HS-5 (cell line): ENCODE measurements at places on chromosomes 5 and 9.

- no peak for DNase-seq
These were observed 53.4 kb downstream of the PFDN1 start for GRCh38 chr5:140249536-140249935.

DNA sequence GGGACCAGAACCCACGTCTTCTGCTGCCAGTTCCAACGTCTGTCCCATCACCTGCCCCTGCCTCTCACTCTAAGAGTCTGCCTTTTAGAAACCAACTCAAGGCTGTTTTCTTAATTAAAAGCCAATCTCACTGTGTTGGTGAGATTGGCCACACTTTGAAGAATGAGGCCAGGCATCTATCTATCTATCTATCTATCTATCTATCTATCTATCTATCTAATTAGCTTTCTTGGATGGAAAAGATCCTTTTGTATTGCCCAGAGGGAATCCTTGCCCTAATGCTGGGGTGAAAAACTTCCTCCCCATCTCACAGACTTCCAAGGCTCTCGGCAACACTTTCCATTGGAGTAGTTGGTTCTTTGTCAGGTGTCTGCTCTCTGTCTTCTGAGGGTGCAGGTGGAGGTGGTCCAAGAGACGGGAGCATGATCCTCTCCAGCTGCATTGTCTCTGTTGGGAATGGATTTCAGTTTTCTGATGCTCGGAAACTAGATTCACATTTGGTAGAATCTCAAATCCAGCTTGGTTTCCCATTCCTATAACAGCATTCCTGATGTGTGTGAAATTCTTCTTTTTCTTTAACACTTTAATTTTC is 57.9 kb downstream of the GALNT12 start:
- DNase-seq, result no peak

GRCh38 chr5:172641359-172642050 is 442 bp downstream of the NEURL1B start:
- DNase-seq, result no peak

GRCh38 chr5:149581192-149581861 is at the start of gene ARHGEF37:
Gene ARHGEF37 (plus strand): TSS chr5:149581498. CDS start chr5:149597770, 16,272 bp downstream.
- no peak for DNase-seq

- DNase-seq, result no peak
These were observed 37.8 kb downstream of the EPB41L4B start for GRCh38 chr9:109283012-109283411.

- no peak for DNase-seq
These were observed 108.0 kb upstream of the BRINP1 start for GRCh38 chr9:119477197-119477596.

- DNase-seq, result peak; percentile 70
These were observed 339.2 kb downstream of the ADAMTS6 start for GRCh38 chr5:65142511-65143011.

DNA sequence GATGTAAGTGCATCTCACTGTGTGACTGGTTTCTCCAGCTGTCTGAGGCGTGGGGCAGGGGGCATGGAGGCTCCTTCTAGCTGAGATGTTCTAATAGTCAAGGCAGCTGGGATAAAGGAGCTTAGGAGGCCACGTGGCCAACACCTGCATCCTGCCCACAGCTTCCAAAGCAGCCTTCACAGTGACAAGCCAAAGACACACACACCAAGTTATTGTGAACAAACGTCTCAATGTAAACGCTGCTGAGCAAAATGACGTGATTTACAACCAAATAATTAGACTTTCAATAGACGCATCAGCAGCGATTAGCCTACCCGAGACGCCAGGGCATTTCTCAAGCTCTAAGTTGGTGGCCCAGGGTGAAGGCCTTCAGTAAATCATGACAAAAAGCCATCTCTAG is 23.2 kb upstream of the SLC25A51 start:
- no peak for DNase-seq

DNA sequence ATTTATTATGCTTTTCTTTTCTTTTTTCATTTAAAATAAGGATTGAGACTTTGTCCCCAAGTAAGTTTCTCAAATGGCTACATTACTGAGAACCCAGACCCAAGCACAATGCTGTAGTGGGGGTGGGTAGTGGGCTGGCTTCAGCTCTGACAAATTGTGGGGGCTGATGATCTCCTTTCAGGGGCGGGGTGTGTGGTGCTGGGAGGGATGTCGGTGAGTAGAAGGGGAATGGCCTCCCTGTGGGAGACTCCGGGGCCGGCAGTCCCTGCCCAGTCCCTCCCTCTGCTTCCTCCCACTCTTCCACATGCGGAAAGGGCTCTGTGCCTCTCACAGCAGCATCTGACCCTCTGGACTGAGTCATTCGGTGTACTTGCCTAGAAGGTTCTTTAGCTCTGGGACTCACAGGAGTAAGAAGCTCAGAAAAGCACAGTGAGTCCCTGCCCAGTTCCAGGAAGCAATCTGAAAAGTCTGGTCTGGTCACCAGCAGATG is 14.3 kb downstream of the CD180 start:
- DNase-seq, result no peak

DNA sequence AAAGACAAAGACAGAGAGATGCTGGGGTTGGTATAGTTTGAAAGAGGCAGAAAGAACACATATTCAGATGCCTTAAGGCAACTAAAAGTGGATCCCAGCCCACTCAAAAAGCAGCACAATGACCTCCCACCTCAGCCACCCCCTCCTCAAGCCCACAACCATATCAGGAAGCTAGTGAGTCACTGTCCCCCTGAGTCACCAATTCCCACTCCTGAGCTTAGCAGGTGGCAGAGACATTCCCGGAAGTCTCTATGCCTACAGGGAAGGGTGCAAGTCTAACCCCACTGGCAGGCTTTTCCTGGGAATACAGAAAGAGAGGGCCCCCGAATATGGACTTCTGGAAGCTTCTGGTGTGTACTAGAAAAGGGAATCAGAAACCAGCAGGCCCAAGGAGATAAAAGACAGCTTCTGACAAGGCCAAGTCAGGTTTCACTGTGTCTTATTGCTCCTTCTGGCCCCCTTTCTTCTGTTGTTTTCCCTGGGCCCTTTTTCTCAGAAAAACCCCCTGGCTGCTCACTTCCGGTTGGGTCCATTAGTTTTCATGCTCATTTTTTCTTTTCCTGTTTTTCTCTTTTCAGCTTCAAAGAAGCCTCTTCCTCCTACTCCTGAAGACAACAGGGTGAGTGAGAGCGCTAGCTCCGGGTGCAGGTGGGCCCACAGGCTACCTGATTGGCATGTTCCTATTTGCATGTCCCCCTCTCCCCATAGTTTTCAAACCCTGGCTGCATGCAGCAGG is 36.8 kb downstream of the ITK start:
- DNase-seq, result no peak

- DNase-seq, result no peak
These were observed 134.4 kb downstream of the ATG10 start for GRCh38 chr5:82106207-82106606.

DNA sequence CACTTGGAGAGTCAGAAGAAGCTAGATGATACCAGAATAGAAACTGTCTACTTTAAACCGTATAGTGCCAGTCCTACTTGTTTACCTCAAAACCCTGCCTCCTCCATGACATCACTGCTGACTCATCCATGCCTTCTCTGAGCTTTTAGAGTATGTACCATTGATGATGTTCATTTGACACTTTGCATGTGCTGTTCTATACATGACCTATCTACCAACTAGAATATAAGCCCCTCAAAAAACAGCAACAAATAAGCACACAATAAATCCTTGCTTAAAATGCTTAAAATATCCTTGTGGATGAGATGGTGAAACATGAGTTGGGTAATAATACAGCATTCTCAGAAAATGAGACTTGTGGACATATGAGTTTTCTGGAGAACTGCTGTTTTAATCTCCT is 2.6 kb downstream of the CTNNAL1 start:
- DNase-seq, result no peak

DNA sequence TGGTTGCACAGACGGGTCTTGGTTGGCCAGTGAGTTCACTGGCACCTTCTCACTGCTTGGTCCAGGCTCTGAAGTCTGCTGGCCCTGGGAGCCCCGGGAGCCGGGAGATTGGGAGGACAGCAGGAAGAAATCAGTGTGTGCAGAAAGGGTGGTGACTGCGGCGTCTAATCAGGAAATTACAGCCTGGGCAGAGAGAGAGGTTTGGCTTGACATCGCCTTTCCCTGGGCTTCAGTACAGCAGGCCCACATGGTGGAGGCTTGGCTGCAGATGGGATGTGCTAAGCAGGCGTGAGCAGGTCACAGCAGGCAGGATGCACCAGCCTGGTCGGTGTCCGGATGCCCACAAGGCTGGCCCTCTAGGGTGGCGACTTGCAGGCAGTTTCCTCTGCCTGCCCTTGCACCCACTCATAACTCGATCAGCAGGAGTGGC is 17.2 kb downstream of the PITX1 start:
- DNase-seq, result no peak

- no peak for DNase-seq
These were observed 9.2 kb downstream of the LIFR start for GRCh38 chr5:38547257-38547656.

- DNase-seq, result no peak
These were observed 46.3 kb upstream of the BARHL1 start for GRCh38 chr9:132536124-132536523.

DNA sequence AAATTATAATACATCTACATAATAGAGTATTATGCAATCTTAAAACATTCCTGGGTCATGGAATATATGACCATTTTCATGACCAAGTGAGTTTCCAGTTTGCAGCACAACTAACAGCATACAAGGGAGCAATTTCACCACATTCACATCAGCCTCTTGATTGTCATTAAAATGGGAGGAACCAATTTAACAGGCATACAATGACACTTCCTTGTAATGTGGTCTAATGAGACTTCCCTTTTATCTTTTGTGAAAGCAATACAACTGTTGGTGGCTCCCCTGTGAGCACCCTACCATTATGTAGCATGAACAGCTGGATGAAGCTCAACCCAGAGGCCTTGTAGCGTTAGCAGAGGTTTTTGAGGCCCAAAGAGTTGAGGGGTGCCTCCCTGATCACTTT is 13.6 kb upstream of the TMOD1 start:
- DNase-seq, result no peak

DNA sequence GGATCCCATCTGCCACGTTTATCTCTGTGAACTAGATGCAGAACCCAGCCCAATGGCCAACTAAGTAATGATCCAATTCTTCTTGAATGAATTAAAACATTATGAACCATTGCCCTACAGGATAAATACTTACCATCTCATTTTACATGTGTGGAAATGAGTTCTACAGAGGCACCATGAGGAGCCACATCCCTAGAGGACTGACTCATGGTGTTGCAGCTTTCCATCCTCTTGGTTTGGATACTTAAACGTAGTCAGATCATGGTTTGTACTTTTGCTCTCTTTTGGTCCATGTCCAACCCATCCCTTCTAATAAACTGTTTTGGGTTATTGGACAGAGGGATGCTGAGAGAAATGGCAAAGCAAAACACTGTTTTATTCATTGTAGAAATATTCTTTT is 484.8 kb downstream of the EBF1 start:
- DNase-seq, result no peak

DNA sequence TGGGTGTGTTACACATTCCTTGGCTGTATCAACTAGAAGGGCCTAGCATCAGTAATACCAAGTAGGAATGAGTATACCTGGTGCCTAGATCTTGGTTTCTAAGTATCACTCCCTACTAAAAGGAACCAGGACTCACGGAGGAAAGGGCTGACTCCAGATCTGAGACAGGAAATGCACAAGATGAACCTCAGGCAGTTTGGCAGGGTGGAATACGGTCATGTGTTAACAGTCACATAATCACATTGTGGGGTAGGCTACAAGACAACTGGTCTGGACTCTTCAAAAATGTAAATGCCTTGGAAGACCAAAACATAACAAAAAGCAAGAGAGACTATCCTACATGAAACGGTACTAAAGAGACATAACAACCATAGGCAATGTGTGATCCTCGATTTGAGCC is 158.8 kb downstream of the CRB2 start:
- DNase-seq, result no peak

DNA sequence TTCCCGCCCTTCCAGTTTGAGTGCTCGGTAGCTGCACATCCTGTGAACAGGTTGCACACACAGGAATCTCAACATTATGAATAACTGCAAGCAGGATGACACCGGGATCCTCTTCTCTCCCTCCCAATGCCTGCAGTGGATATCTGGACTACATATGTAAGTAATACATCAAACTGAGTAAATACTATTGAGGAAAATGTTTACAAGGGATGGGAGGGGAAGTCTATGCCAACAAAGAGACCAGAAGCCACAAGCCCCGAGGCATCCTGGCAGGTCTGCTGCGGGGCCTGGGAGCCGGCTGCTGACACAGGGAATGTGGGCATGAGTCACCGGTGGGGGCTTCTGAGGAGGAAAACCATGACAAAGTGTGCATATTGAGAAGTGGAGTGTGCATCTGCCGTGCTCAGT is 8.6 kb upstream of the ANKRD33B start:
- DNase-seq, result peak; percentile 83

- DNase-seq, result no peak
These were observed 144.7 kb downstream of the TRPM6 start for GRCh38 chr9:74742792-74743730.

GRCh38 chr9:136793086-136793946 is 2.2 kb downstream of the TMEM141 start:
- no peak for DNase-seq

DNA sequence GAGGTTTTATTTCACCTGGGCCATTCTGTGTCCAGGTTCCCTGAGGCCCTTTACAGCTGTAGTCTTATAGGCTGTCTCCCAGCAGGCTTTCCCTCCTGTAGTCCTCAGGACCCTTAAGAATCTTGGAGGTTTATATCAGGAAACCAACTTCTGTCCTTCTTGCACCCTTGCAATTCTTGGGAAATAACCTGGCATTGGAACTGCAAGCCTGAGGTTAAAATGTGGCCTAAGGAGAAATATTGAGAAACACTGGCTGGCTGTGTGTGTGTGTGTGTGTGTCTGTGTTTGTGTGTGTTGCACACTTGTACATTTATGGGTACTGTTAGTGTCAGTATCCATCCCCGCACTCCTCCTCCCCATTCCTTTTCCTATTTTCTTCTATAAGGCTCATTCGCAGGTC is 168.9 kb downstream of the PAPPA start:
- DNase-seq, result no peak

DNA sequence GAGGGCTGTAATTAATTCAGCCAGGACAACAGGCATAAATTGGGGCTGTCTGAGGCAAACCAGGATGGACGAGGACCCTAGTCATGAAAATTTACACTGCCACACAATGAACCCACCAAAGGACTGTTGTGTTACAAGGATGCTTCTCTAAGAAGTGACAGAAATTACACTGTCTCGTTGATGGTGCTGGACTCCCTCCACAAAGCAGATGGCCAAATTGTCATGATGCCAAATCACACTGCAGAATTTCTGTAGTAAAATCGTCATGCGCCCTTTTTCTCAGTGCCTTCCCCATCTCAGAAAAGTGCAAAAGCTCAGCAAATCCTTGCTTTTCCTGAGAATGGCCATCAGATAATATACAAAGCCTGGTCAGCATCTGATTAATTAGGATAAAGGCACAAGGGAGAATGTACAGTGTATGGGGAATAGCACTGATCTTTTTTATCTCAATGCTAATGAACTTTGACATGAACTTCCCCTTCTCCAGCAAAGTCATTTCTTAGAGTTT is 545.8 kb downstream of the CSNK1G3 start:
- no peak for DNase-seq

DNA sequence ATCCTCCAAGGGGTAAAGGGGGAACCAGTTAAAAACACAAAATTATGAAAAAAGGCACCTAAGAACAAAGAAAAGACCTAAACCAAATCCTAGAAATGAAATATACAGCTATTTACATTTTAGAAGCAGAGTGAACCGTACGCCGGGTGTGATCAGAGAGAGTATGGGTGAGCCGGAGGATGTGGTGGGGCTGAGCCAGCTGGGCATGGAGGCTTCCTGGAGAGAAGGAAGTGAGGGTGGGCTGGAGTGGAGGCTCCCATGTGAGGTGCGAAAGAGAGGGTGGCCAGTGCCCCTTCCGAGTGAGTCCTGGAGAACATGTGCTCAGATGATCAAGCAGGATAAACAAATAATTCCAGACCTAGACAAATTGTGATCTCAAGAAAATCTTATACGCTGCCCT is 111.6 kb downstream of the CACNA1B start:
- DNase-seq, result no peak
